ENCODE measurements at places on chromosomes 1 and 21.

DNA sequence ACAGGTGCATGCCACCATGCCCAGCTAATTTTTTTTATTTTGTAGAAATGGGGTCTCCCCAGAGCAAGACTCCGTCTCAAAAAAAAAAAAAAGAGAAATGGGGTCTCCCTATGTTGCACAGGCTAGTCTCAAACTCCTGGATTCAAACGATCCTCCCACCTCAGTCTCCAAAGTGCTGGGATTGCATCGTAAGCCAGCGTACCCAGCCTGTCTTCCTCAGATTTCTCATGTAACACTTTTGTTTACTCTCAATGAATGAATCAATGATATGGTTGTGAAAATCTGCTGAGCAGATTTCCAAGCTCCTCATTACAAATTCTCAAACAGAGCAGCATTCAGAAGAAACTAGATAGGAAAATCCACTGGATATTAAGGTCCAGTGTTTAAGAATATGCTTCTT lies 6.6 kb downstream of the CMPK1 start:
- DNase-seq, result no peak

DNA sequence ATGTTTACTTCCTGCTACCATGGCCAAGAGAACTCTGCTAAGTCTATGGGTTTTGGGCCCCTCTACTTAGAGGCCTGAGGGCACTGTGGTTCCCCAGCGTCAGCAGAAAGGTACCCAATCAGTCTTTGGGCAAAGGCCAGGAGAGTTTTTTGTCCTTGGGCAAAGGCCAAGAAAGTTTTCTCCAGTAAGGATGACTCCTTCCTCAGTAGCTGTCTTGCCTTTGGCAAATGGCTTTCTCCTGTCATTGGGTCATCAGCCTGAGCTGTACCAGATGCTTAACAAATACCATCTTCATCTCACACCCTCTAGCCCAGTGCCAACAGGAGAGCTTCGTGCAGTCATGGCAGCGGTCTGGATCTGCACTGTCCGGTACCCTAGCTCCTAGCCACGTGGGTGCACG lies 199.3 kb upstream of the TMEM51 start:
- no peak for DNase-seq

DNA sequence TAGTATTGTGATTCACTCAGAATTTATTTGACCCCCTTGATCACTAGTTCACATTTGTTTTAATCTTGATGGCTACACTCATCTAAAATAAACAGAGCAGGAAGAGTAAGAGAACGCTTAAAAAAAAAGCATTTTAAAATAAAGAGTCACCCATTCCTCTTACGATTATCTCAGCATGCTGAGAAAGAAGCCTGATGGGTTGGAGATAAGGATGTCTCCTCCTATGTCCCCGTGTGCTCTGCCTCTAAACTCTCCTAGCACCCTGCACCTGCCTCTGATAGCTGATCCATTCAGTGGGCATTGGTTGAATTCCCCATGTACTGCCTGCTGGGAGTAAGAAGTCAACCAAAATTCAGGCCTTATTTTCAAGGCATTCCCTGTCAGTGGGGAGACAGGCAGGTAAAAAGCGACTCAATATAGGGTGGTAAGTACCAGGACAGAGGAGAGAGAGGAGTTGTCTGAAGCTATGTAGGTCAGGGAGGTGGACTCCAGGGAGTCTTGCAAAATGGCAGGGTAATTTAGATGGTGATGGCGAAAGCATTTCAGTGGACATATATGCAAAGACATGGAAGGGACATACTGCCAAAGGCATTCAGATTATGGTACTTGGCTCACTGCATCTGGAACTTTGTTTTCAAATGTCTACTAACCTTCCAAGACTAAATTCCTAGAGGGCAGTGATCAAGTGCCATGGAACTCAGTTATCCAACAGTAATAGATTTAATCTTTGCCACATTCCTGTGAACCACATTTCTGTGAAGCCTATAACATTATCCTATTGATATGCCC lies 18.4 kb downstream of the ELAVL4 start:
- no peak for DNase-seq

DNA sequence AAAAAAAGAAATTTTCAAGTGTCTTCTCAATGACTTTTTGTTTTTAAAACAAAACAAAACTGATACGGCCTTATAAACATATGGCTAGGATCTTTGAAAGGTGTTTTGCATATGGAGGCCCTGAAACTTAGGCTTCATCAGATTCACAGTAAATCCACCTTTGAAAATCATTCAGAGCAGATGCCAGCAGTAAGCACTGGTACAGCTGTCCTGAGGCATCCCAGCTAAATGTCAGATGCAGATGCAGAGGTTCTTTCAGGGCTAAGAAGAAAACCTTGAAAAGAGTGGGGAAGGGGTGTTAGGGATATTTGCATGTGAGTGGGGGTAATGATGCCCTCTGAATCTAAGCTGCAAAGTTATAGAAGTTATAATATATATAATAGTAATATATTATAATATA lies 56.2 kb upstream of the GNG12 start:
- DNase-seq, result no peak

GRCh38 chr1:109391157-109391556 lies 6.6 kb downstream of the SORT1 start:
- DNase-seq, result no peak

Data from activated CD8-positive, alpha-beta memory T cell treated with anti-CD3 and anti-CD28 coated beads for 1 hour (primary cell).